ENCODE measurements at places on chromosomes 2 and 18.

GRCh38 chr2:95115418-95115817 is 6.2 kb downstream of the MRPS5 start:
- DNase-seq, result no peak

- no peak for DNase-seq
Observed at GRCh38 chr18:58325494-58325893, 281.5 kb downstream of the NEDD4L start.

DNA sequence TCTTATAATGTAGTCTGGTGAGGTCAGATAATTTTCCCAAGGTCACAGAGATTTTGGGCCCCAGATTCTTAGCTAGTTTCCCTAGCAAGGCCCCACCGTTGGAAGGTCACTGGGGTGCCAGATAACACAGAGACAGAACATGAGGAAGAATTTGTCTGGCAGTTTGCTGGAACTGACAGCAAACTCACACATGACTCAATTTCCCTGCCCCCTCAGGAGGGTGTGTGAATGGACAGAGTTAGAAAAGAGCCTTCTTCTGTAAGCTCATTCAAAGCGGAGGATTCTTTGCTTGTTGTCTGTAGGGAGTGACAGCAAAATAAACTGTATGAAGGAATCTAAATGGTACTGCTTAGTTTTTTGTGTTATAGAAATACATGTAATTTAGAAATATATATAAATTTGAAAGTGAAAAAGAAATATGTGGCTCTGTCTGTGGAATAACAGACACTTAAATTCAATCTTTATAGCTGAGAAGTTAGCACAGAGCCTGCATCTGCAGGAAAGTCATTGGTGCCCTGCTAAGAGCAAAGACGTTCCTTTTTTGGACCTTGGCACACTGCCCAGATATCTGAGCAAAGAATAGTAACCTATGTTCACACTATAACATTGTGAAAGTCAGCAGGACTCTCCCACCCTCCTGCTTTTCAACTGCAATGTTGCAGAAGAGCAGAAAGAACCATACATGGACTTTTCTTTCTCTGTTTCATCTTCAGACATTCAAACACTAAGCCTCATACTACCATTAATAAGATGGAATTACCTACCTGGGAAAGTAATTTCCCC is 2.1 kb downstream of the MDH1 start:
- no peak for DNase-seq

DNA sequence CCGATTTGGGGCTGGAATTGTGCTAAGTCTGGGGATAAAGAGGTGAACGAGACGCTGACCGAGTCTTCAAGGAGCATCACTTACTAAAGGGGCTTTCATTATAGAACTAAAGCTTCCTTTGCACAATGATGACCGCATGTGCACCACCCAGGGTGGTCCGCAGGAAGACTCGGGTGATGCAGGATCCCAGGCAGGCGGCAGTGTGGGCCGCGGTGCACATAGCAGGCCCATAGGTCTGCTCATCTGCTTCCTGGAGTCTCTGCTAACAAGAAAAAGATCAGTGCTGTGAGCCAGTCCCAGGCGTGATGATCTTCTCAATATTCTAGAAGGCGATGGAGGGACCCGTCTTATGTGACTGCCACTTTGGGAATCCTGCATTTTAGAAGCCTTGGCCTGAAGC is 122.8 kb downstream of the PXDN start:
- DNase-seq, result no peak

GRCh38 chr2:180077295-180077906 is 70.3 kb upstream of the CWC22 start:
- no peak for DNase-seq

DNA sequence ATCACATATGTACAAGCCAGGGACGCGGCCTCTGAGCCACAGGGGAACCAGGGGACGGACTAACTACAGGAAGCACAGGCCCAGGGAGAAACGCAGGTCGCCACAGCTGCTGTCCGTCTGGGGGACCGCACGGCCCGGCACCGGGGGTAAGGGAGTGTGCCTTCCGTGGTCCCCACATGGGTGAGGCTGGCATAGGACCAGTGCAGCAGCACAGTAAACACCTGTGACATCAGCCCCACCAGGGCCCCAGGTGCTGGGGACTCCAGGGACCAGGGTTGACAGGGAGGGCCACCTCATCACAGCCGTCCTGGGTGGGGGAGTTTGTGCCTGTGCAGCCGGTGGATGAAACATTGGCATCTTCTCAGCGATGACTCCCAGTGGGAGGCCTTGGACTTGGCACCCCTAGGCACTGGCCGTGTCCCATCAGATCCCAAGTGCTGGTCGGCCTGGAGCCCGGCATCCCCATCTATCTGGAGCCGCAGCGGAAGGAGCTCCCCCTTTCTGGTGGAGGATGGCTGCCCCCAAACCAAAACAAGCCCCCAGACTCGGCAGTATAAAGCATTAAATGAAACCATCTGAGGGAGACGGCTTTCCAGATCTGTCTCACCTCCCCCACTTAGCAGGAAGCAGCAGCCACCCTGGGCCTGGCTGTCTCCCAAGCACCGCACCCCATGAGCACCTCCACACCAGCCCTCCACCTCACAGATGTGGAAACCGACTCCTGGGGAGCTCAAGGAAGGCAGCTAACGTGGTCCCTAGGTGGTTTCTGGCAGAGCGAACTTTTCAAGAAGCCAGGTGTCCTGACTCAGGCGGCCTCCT is 22.5 kb downstream of the AQP12A start:
- no peak for DNase-seq

- DNase-seq, result no peak
Observed at GRCh38 chr2:8431446-8432125, 250.3 kb upstream of the ID2 start.

- no peak for DNase-seq
Observed at GRCh38 chr18:38616306-38616705, 1050.7 kb upstream of the CELF4 start.

DNA sequence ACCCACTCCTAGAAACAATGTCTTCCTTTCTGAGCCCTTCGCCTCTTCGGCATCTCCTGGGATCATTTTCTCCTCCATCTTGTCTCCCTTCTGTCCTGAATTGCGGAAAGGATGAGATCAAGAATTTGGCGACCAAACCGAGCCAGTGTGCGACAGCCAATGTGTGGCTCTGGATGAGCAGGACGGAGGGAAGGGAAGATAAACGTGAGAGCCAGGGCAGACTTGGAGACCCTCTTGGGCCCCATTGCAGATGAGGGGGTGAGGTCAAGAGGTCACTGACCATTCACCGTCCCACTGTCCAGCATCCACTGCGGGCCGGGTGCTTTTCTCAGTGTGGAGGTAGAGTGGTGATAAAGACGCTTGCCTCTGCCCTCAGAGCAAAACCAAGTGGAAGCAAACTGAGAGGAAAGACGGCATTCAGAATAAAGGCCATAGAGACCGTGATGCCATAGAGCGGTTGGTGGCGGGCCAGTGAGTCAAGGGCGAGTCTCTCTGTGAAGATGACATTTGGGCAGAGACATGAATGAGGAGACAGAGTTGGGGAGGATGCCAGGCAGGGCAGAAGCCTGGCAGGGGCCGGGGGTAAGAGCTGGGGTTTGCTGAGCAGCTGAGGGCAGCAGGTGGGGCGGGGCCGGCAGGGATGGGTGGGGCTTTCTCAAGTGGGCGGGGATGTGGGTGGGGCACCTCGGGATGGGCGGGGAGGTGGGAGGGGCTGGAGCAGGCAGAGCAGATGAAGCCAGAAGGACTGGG is 55.6 kb downstream of the ACAA2 start:
- DNase-seq, result no peak

DNA sequence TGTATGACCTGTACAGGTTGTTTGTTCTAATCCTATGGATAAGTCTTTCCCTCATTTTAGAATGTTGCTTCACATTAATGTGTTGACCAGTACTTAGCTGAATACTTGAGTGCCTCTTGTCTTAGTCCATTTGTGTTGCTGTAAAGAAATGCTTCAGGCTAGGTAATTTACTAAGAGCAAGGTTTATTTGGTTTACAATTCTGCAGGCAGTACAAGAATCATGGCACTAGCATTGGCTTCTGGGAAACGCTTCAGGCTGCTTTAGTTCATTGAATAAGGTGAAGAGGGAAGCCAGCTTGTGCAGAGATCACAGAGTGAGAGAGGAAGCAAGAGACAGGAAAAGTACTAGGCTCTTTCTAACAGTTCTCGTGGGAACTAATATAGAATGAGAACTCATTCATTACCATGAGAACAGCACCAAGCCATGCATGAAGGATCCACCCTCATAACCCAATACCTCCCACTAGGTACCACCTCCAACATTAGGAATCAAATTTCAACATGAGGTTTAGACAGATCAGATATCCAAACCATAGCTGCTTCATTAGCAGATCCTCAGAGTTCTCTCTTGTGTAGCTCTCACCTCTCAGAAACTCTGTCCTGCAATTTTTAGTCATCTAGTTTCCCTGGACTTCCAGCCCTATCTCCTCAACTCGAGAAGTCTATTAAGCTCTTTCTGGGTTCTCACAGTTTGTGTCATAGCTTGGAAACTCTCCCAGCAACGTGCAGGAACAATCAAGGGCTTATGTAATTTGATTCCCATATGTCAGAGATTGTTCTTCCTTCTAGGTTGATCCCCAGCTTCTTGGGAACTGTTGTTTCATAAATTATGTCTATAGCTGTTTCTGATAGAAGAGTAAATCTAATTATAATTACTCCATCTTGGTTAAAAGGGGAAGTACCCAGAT is 2082.3 kb upstream of the CELF4 start:
- DNase-seq, result no peak

DNA sequence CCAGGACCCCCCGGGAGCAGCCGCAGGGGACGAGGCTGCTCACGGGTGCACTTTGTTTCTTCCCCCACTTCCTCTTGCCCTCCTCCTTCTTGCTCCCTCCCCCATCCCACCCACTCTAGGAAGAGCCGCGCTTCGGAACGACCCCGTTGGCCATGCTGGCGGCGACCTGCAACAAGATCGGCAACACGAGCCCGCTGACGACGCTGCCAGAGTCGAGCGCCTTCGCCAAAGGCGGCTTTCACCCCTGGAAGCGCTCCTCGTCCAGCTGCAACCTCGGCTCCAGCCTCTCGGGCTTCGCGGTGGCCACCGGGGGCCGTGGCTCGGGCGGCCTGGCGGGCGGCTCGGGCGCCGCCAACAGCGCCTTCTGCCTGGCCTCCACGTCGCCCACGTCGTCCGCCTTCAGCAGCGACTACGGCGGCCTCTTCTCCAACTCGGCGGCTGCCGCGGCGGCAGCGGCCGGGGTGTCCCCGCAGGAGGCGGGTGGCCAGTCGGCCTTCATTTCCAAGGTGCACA is 1.3 kb downstream of the SP9 start:
- no peak for DNase-seq

DNA sequence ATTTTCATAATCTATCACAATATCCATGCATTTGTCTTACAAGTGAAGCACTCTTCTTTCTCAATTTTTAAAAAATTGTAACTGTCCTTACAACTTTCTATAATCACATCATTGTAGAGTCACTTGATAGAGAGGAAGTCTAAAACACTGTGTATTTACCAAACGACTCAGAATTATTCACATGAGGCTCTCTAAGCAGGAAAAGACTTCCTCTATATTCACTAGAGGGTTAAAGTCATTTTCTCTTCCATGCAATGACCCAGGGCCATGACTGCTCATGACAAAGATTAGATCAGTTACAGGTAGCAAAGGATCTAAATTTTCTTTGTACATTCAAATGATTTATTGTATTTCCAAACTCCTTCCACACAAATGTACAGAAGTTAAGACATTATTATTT is 9.0 kb upstream of the SLC1A4 start:
- no peak for DNase-seq

GRCh38 chr2:27518113-27518781 is 21.6 kb downstream of the GCKR start:
- DNase-seq, result no peak

Measured in tibial artery (tissue), 4 donors.